ENCODE measurements at places on chromosomes 4 and X. TPM values are rescaled to one million over a fixed set of nuclear protein-coding genes. Genes with fewer than 3 reads are reported as not detected.

The AMTN gene
- not detected for total RNA-seq

The CSAG1 gene
- not detected for total RNA-seq

The GPR119 gene
- total RNA-seq, result not detected

GRCh38 chr4:64251781-64252180 lies 157.5 kb downstream of the TECRL start:
- no peak for DNase-seq

DNA sequence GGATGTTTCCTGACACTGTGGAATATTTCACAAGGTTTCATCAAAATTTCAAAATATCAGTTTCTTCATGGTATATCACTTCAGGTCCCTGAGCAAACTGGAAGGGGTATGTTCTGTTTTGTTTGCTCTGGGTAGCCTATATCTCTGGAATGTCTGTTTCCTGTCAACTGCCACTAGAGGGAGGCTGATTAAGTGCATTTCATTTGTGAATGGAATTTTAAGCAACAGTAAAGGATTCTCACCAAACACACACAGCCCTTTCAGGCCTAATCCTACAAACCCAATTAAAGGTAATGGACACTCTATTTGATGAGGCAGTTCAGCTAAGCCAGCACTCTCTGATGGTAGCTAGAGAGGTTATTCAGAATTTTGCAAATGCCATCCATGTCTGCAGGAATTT lies 307.1 kb downstream of the TEX13A start:
- no peak for DNase-seq

Data from H9 (cell line).